ENCODE measurements at places on chromosomes 11 and 22.

GRCh38 chr11:31913985-31914384, 102.9 kb upstream of the PAX6 start:
- no peak for DNase-seq

DNA sequence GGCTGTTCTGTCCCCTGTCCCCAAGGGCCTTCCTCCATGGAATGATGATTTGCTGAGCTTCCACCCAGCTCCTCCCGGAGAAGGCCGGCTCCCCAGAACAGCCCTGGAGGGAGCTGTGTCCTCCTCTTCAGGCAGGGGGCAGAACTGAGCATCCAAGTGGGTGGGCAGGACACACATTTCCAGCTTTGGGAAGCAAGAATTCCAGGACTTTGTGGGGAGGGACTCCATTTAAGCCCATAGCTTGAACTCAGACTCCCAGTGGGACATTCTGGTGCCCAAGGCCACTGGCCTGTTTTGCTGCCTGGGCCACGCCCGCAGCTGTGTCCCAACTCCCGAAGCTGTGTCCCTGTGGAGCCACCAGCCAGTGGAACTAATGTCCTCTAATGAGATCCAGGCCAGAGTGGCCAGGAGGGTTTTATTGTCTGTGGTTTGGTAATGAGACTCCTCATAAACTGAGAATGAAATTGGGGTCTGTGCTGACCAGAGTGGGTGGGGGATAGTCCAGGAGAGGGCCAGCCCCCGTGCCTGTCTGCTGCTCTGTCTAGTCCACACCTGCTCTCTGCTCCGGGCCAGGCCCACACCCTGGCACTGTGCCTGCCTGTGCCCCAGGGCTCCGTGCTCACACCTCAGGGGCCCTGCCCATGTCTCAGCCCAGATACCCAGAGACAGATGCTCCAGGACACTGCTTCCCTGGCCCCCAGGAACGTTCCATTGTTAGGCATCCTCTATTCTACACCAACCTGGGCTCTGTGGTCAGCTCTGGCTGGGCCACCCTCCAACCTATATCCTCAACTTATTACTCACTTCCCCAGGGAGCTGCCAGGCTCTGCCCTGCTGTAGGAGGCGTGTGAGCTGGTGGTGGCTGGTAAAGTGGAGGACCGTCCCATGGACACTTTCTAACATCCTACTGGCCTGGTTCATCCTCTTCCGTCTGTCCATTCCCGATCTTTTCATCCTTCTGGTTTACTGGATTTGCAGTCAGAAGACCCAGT, 7.6 kb downstream of the NECTIN1 start:
- no peak for DNase-seq

- peak; percentile 82 for DNase-seq
Measured at GRCh38 chr22:40666151-40666848, 13.0 kb upstream of the MCHR1 start.

GRCh38 chr22:36149441-36149840, 11.1 kb downstream of the APOL3 start:
- no peak for DNase-seq

- no peak for DNase-seq
Measured at GRCh38 chr22:46693634-46694415, 44.2 kb downstream of the CERK start.

GRCh38 chr11:92251980-92252379, 27.4 kb downstream of the FAT3 start:
- no peak for DNase-seq

GRCh38 chr11:75268626-75269366, 28.2 kb downstream of the TPBGL start:
- DNase-seq, result no peak

GRCh38 chr11:102196816-102197215, 86.6 kb downstream of the YAP1 start:
- DNase-seq, result no peak

- no peak for DNase-seq
Measured at GRCh38 chr11:75269896-75270295, 29.3 kb downstream of the TPBGL start.

DNA sequence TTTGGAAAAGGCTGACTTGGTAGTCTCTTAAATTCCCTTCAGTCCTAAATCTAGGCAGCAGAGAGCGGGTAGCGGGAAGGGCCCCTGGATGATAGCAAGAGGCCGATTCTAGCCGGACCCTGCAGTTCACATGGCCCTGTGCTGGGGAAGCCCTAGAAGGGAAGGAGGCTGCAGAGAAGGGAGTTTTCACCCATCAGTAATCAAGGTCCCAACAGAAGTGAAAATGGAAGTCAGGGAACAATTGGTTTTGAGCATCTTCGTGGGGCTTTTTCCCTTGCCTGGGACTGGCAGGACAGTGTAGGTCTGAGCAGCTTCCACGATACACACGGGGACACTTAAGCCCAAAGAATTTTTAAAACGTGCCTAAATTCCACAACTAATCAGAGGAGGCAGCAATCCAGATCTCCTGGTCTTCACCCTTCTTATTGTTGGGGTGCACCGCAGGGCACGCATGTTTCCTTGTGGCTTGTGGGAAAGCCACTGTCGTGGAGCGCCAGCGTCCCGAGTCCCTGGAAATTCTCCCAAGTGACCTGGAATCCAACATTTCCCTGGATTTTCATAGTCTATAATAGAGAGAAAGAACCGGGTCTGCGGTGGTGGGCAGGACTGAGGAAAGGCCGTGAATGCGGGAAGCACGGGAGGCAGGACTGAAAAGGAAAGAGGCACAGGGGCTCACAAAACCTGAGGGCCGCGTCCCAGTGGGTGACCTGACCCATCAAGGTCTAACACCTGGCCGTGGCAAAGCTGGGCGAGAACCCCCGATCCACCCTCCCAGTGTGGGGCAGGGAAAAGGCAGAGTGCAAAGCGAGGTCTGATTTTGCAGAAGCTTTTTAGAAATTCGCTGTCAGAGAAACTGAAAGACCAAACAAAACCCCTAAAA, 846 bp upstream of the OAF start:
- no peak for DNase-seq

DNA sequence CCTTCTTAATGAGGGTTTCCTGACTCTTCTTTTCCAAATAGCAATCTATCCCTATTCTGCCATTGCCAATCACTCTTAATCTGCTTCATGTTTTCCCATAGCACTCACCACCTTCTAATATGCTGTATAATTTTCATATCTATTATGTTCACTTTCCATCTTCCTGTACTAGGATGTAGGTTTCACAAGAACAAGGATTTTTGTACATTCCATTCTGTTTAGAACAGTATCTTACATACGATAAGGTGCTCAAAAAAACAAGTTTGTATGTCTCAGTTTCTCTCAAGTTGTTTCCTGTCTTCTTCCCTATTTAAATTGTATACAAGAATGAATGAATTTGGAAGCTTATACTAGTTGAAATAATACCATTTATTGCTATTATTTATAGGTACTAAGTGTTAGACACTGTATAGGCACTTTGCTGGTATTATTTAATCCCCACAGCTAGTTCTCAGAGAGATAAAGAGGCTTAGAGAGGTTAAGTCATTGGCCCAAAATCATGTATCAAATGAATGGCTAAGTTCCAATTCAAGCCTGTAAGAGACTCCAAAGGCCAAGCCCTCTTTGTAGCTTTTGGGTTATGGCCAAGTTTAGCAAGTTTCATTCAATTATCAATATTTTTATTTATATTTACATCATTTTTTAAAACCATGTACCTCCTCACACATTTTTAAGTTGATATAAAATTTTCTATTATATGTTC, 134.7 kb downstream of the PAX6 start:
- DNase-seq, result no peak

GRCh38 chr11:69202511-69203221, 46.9 kb downstream of the SMIM38 start:
- DNase-seq, result no peak

DNA sequence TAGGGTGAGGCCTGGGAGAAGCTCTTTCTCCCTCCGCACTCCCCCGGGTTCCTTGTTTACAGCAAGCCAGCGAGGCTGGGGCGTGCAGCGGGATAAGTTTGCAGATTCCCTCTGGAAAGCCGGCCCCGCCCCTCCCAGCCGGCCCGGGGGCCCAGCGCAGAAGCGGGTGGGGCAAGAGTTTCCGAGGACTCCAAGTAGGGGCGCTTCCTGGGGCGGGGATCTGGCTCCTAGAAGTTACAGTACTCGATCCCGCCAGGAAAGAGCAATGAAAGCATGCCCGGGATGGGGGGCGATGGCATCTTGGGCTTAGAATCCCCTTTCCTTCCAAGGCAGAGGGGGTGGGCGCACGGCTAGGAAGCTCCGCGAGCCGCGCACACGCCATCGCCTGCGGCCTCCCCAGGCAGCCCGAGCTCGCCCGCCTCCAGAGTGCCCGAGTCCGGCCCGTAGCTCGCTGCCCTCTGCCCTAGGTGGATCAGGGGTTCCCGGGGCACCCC, 385 bp downstream of the TST start:
- peak; percentile 72 for DNase-seq

DNA sequence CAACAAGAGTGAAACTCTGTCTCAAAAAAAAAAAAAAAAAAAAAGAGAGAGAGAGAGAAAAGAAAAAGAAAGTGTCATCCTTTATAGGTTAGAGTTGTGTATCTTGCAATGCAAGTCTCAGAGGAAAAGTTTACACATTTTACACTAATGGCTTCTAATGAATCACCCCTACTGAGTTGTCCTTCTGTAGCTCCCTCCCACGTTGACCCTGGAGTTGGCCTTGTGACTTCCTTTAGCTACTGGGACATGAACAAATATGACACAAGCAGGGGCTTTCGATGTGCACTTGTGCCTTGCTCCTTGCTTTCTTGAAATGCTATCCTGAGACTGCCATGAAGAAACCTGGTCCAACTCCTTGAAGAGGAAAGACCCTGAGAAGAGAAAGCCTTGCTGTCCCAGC, 2.4 kb upstream of the SMCO4 start:
- DNase-seq, result no peak

DNA sequence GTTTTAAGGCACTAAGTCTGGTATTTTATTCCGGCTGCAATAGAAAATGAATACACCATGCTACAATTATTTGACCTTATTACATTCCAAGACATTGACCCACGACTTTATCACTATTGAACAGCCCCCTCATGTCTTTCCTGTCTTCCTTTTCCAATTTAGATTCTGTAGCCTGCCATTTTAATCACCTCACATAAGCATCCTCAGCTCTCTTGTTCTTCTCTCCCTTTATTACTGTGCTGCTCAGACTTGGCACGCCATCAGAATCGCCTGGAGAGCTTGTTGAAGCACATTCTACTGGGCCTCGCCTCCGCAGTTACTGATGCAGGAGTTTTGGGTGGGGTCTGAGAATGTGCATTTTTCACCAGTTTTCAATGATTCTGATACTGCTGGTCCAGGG, 38.7 kb upstream of the SWAP70 start:
- peak; percentile 45 for DNase-seq

DNA sequence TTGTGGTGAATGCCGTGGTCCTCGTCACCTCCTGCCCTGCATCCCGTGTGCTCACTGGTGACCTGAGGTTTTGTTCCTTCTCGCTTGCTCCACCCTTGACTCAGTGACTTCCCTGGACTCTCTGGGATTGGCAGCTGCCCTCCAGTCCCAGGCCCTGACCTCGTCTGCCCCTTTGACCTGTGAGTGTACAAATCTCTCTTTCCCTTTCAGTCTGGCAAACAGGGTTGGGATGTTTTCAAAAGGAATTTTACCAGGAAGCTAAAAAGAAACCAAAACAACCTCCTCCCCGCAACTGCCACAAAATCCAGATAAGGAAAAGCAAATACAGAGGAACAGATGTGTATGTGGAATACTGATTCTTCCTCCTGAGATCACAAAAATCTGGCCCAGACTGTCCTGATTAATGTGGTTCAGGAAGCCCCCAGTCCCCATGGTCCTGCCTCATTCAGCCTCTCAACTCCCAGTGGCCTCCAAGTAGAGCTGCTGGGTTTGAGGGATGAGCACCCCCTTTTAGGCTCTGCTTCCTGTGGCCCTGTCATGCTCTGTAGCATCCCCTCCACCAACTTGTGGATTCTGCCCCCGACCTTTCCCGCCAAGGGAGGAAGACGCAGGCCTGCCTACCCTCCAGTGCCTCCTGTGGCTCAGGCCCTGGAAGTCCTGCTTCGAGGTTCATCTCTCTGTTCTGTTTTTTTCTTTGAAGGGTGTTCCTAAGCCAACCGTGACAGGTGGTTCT, 15.2 kb downstream of the ROBO4 start:
- no peak for DNase-seq

DNA sequence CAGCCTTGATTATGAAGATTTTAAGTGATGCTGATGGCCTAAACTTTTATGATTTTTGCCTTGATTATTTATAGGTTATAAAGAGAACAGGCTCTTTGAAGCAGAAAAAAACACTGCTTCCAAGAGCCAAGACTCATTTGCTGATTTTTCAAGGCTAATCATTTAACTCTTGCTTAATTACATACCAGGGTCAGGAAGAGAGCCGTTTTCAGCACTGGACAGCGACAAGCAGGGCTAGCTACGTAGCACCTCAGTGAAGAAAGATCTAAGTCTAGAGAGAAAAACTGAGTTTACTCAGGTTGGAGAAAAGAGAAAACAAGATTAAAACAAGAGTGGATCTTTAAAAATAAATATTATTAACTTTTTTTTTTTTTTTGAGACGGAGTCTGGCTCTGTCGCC, 615.4 kb upstream of the B3GAT1 start:
- DNase-seq, result peak; percentile 56

DNA sequence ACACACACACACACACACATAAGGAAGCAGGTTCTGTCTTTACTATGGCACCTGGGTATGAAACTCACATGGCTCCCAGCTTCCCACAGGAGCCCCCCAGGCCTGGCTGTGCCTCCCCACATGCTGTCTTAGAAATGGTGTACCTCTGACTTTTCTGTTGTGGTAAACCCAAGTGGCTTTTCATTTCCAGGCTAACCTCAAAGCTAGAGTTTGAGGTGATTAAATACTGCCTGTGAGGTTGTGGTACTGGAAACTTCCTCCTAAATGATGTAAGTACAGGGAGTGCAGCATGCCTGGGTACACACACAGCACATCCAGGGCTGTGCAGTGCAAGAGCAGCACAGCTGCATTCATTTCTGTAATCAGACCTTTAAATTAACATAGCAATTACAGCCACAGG, 34.4 kb downstream of the ME3 start:
- DNase-seq, result no peak

GRCh38 chr11:119734788-119735187, 5.8 kb upstream of the NECTIN1 start:
- no peak for DNase-seq

DNA sequence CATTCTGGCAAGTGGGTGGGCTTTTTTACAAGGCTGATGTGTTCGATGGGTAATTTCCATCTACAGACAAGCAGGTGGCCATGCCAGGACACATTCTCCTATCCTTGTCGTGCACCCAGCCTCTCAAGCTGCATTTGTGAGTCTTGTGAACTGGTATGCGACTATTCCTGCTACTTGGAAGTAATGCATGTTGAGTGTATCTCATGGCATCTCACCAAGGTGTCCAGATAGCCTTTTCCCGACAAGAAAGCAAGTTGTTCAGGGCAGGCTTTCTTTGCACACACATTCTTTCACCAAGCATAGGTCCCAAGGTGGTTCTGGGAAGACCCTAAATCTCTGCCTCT, 18.8 kb upstream of the SYT13 start:
- DNase-seq, result no peak
